Activated B cell treated with CpG ODN at 0.5 μM for 24 hours (primary cell): ENCODE measurements at places on chromosomes 6 and 20. TPM values are rescaled to one million over a fixed set of nuclear protein-coding genes. Genes with fewer than 3 reads are reported as not detected.

GRCh38 chr6:49606721-49607390 is 29.8 kb downstream of the RHAG start:
- H3K4me3 ChIP-seq, result no peak overlapping the region
- peaks cover 3% of the 10 kb centered on the region for H3K27me3 ChIP-seq
- no peak for DNase-seq
- no peaks in the 10 kb centered on the region for H3K4me1 ChIP-seq
- H3K27ac ChIP-seq, result no peak overlapping the region
- H3K36me3 ChIP-seq, result no peaks in the 10 kb centered on the region

DNA sequence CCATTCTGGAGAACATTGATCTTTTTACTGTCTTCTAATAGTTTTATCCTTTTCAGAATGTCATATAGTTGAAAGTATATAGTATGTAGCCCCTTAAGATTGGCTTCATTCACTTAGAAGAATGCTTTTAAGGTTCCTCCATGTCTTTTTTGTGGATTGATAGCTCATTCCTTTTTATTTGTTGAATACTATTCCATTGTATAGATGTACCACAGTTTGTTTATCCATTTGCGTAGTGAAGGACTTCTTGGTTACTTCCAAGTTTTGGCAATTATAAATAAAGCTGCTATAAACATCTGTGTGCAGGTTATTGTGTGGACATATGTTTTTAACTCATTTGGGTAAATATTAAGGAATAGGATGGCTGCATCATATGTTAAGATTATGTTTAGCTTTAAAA is 27.8 kb downstream of the ABT1 start:
- no peak overlapping the region for H3K27ac ChIP-seq
- H3K27me3 ChIP-seq, result peaks cover 4% of the 10 kb centered on the region
- H3K4me1 ChIP-seq, result no peaks in the 10 kb centered on the region
- no peak for DNase-seq
- peaks cover 2% of the 10 kb centered on the region for H3K36me3 ChIP-seq

- no peak overlapping the region for H3K4me3 ChIP-seq
- no peaks in the 10 kb centered on the region for H3K36me3 ChIP-seq
- DNase-seq, result no peak
These were observed 141.0 kb upstream of the BTBD3 start for GRCh38 chr20:11776687-11777086.

DNA sequence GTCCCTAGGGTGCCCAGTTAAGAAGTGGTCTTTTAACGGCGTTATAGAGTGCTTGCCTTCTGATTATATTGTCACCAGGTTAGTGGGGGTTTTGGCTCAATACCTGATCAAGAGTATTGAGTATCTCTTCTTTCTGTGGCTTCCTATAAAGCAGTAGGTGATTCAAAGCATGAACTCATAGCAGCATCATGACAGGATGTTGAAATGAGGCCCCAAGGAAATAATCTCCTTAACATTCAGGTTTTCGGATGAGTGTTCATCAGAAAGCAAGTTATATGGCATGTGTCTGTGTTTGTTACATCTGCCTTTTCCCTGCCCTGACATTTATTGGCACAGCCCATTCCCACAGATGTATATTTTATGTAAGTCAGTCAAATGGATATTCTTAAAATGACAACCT is 301.0 kb downstream of the FARS2 start:
- H3K4me1 ChIP-seq, result peaks cover 13% of the 10 kb centered on the region
- no peak for DNase-seq
- H3K27ac ChIP-seq, result no peak overlapping the region
- H3K36me3 ChIP-seq, result peaks cover 7% of the 10 kb centered on the region
- H3K27me3 ChIP-seq, result no peaks in the 10 kb centered on the region

GRCh38 chr6:27868311-27868710 is 43.9 kb downstream of the OR2B2 start:
- no peak overlapping the region for H3K27ac ChIP-seq
- H3K36me3 ChIP-seq, result peaks cover 17% of the 10 kb centered on the region
- no peak for DNase-seq
- no peak overlapping the region for H3K4me3 ChIP-seq
- H3K27me3 ChIP-seq, result no peaks in the 10 kb centered on the region

DNA sequence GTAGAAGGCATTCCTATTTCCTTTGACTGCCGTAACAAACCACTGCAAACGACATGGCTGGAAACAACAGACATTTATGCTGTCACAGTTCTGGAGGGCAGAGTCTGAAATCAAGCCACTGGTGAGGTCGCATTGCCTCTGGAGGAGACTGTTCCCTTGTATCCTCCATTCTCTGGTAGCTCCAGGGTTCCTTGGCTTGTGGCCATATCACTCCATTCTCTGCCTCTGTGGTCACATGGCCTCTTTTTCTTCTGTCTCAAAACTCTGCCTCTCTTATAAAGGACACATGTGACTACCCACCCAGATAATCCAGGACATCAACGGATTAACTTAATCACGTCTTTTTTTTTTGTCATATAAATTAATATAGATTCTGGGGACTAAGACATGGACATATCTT is 84.4 kb downstream of the LYRM2 start:
- H3K27me3 ChIP-seq, result peaks cover 13% of the 10 kb centered on the region
- no peak overlapping the region for H3K27ac ChIP-seq
- H3K36me3 ChIP-seq, result no peaks in the 10 kb centered on the region
- no peaks in the 10 kb centered on the region for H3K4me1 ChIP-seq
- no peak overlapping the region for H3K4me3 ChIP-seq

MRPL2 gene
- total RNA-seq, result 43.9 and 47.8 TPM in 2 replicates

C6orf62 gene
- 127 and 135 TPM in 2 replicates for total RNA-seq

GRCh38 chr6:2158596-2159271 is 86.7 kb downstream of the GMDS start:
- DNase-seq, result no peak
- H3K27ac ChIP-seq, result no peak overlapping the region
- no peaks in the 10 kb centered on the region for H3K27me3 ChIP-seq
- H3K4me1 ChIP-seq, result peaks cover 30% of the 10 kb centered on the region

GRCh38 chr6:29631209-29631810 is 1.7 kb downstream of the GABBR1 start:
- H3K36me3 ChIP-seq, result peaks cover 17% of the 10 kb centered on the region
- H3K27me3 ChIP-seq, result no peaks in the 10 kb centered on the region
- peak overlapping the region; percentile 84 for H3K4me3 ChIP-seq
- DNase-seq, result no peak
- H3K27ac ChIP-seq, result peak overlapping the region; percentile 43

DNA sequence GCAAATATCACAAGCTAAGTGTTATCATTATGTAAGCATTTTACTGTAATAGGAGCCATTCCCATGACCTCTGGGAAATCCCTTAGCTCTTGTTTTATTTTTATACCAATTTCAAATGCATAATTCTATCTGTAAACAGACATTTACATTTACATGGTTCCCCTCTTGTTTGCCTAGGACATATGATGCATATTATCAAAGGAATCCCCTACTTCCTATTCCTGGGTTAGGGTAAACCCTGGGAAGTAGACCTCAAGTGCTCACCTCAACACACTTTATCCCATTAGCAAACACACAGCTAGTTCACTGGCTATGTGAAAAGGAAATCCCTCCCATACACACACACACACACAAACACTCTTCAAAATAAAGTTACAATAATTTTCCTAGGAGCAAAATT is 27.1 kb downstream of the PDE10A start:
- DNase-seq, result no peak
- no peak overlapping the region for H3K4me3 ChIP-seq
- H3K27me3 ChIP-seq, result peaks cover 2% of the 10 kb centered on the region
- H3K27ac ChIP-seq, result no peak overlapping the region

DNA sequence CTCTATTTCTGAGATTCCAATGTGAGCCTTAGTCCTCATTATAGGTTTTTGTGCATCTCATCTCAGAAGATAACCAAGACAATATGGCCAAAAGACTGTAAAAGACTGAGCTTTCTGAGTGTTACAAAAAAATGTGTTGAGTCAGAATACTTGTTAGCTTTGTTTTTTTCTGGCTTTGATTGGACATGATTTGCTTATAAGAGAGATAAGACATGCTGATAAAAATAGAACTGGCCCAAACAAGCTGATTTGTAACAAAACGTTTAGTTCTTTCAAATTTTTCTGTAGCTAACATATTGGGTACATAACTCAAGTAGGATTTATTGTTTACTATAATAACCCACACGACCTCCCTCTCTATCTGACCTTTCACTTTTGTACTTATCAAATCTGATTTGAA is 32.9 kb downstream of the FILIP1 start:
- no peak overlapping the region for H3K27ac ChIP-seq
- no peak for DNase-seq
- H3K27me3 ChIP-seq, result peaks cover 3% of the 10 kb centered on the region
- H3K36me3 ChIP-seq, result no peaks in the 10 kb centered on the region
- H3K4me1 ChIP-seq, result no peaks in the 10 kb centered on the region

DNA sequence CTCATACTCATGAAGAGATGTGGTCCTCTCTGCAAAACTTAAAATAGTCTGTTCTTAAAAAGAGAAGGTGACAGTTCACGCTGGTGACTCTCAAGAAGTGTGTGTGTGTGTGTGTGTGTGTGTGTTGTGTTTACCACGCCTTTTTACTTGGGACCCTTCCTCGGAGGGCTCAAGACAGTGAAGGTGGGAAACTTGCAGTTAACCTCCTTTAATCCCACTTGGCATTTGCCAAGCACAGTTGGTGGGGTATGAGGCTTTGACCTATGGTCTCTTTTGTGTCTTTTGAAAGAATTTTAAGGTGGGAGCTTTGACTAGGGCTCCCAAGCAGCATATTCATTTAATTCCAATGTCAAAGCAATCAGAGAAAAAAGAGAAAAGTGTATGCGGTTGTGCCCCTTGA is 395.8 kb downstream of the TFAP2B start:
- no peak overlapping the region for H3K4me3 ChIP-seq
- DNase-seq, result no peak
- H3K27me3 ChIP-seq, result peaks cover 2% of the 10 kb centered on the region
- H3K27ac ChIP-seq, result no peak overlapping the region

DNA sequence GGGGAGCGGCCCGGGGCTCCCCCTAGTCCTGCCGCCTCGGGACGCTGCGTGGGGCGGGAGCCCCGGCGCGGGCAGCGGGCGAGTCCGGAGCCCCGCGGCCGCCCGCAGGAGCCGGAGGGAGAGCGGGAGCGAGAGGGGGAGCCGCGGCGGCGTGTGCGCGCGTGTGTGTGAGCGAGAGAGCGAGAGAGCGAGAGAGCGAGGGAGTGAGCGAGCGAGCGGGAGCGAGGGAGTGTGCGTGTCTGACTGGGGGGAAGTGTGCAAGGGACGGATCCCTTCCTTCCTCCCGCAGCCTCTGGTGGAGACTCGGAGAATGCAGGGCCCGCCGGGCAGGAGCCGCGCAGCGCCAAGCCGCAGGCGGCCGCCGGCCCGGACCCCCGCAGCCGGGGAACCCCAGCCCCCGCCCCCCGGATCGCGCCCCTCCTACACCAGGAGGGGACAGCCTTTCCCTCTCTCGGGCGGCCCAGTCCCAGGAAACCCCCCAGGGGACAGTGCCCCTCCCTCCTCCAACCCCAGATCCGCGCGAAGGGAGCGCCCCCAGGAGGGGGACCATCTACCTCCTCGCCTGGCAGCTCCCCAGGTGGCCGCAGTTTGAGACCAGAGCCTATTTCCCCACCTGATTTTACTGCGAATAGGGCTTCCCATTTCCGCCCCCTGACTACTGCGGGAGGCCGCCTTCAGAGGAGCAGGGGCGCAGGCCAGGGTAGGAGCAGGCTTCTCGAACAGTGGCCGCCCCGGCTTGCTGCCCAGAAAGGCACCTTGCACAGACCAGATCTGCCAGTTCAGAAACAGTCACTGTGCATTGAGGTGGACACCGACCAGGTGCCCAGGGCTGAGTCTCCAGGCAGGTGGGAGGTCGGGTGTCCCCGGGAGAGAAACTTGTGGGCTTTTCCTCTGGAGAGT is at the start of gene CDH22:
Gene CDH22, minus strand, starts transcription at position 241 of the 900 bp plus-strand sequence. CDS start 57,204 bp downstream, outside the sequence.
- peaks cover 12% of the 10 kb centered on the region for H3K4me1 ChIP-seq
- DNase-seq, result no peak
- peaks cover 65% of the 10 kb centered on the region for H3K27me3 ChIP-seq
- H3K36me3 ChIP-seq, result no peaks in the 10 kb centered on the region
- peak within 1 kb of the TSS; percentile 76 for H3K4me3 ChIP-seq
- no peak within 1 kb of the TSS for H3K27ac ChIP-seq

- H3K27ac ChIP-seq, result no peak overlapping the region
- no peak overlapping the region for H3K4me3 ChIP-seq
- peaks cover 2% of the 10 kb centered on the region for H3K36me3 ChIP-seq
These were observed 33.9 kb downstream of the ZNF133 start for GRCh38 chr20:18321976-18322950.
